Astrocyte (in vitro differentiated cells and primary cell): ENCODE measurements at places on chromosomes 12 and 14. TPM values are rescaled to one million over a fixed set of nuclear protein-coding genes. Genes with fewer than 3 reads are reported as not detected.

- no peak for DNase-seq
These were observed 15.8 kb upstream of the RASSF8 start for GRCh38 chr12:25942709-25943108.

The INHBE gene
- 24.6 and 37.5 TPM in 2 replicates for total RNA-seq

The KCNJ8 gene
- total RNA-seq = 0.93 and 1.0 TPM in 2 replicates

- no peak for DNase-seq
These were observed 70.3 kb downstream of the GALNT4 start for GRCh38 chr12:89454080-89454848.

- DNase-seq = no peak
These were observed 24.7 kb downstream of the ANKLE2 start for GRCh38 chr12:132736913-132737312.

DNA sequence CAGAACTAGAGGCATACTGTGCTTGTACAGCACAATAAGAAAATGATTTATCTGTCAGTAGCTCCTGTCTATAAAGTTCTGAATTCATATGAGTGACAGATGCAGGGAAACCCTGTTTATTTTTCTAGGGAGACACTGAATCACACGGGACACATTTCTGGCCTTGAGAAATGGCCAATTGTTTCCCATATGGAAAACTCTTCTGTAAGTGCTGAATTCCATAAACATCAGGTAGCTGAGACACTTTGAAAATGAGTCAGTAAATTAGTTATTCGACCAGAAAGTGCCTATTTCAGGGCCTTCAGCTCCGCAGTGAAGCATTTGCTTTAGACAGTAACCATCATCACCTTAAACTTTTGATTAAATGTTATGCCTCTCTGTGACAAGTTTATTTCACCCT lies 184.4 kb downstream of the TMEM132D start:
- peak; percentile 42 for DNase-seq

GRCh38 chr14:65496178-65496993 lies 83.9 kb downstream of the FUT8 start:
- DNase-seq = peak; percentile 43

The PROX2 gene
- not detected in 2 replicates for total RNA-seq

GRCh38 chr12:111361717-111362576 lies 6.9 kb downstream of the PHETA1 start:
- no peak for DNase-seq
